WTC11 (cell line): ENCODE measurements at places on chromosomes 7 and 10.

- DNase-seq: no peak
Observed at GRCh38 chr7:54981913-54982312, 36.9 kb upstream of the EGFR start.

DNA sequence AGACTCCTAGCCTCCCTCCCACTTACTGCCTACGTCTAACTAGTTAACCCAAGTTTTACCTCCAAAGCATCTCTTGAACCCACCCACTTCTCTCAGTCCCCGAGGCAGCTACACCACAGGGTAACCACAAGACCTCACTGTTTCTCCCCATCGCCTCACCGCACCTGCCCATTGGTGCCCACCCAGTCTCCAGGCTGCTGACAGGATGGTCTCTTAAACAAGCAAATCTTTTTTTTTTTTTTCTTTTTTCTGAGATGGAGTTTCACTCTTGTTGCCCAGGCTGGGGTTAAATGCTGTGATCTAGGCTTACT lies 47.0 kb downstream of the DENND2A start:
- no peak for DNase-seq

GRCh38 chr10:123757853-123758252 lies 91.7 kb downstream of the GPR26 start:
- no peak for DNase-seq

GRCh38 chr7:3616306-3616705 lies 315.3 kb downstream of the SDK1 start:
- DNase-seq: no peak

- DNase-seq: no peak
Observed at GRCh38 chr10:71756311-71757191, 16.8 kb downstream of the VSIR start.
